Stimulated activated CD4-positive, alpha-beta T cell treated with anti-CD3 and anti-CD28 coated beads, Interleukin-4, amount 100 ng/mL, for 24 hours (primary cell): ENCODE measurements at places on chromosomes 7 and 10.

DNA sequence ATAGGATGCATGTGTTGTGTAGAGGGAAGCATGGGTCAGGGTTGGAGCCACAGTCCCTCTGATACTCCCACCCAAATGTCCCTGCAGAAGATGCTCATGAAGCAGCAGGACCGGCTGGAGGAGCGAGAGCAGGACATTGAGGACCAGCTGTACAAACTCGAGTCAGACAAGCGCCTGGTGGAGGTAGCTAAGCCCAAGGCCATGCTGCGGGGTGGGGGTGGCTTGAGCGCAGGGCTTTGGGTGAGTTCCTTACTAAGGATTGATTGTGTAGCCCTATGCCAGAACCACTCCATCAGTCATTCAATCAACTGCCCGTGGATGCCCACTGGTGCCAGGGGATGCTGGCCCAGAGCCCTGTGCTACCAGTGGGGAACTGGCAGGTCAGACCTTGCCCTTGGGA, 10.3 kb downstream of the TRIM8 start:
- DNase-seq, result no peak

GRCh38 chr10:4557469-4557868, 268.5 kb upstream of the AKR1E2 start:
- no peak for DNase-seq

GRCh38 chr10:61618388-61618961, 44.3 kb upstream of the CABCOCO1 start:
- no peak for DNase-seq

GRCh38 chr10:132851451-132851850, 65.5 kb upstream of the NKX6-2 start:
- no peak for DNase-seq

GRCh38 chr10:102791754-102792395, 45.3 kb downstream of the CYP17A1 start:
- DNase-seq, result no peak

- DNase-seq, result no peak
Measured at GRCh38 chr7:140681766-140682165, 9.0 kb downstream of the ADCK2 start.

DNA sequence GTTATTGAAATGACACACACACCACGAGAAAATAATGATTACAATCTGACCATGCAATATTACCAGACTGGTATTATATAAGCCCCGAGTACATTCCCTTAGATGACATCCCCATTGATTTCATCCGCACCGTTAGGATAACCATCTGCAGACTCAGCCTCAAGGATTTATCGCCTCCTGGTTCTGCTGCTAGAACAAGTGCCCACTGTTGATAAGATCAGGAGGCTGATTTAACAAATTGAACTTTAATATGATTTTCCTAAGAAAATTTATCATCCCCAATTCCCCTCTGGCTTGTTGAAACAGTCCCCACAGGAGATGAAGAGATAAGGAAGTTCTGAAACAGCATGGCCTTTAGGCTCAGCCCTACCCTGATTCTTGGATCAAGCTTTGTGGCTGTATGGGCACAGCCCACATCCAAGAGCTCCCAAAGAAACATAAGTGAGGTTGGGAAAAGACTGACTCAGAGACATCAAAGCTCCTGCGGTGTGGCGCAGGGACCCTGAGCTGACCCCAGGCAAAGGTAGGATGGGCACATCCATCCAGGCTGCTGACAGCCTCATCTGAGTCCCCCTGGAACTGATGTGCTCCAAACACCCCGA, 59.2 kb upstream of the CHCHD3 start:
- DNase-seq, result no peak

DNA sequence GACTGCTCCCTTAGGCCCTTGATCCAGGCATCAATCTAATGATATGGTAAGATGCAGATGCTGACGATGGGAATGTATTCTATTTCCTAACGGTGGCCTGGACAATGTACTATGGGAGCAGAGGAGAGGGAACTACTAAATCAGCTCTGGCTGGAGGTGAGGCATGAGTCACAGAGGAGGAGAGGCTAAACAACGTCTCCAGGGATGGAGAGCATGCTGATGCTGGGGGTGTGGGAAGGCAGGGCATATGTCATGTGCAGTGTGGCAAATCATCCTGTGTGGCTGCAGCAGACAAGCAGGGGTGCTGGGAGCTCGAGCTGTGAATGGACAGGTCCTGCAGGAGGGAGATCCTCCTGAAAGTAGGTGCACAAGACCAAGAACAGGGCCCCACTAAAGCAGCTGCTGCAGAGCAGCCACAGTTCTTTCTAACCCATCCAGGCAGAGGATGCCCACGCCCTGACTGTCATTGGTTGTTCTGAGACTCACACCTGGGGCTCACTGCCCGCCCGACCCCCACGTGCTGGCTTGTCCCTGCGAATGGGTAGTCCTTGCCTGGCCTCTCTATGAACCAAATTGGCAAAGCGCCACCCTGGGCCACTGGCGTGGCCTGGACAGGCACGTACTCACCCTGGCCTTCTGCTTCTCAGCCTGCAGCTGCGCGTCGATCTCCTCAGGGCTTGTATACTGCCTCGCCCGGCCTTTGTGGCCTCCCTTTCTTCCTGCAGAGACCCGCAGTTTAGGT, 4.0 kb downstream of the PDAP1 start:
- DNase-seq, result no peak

DNA sequence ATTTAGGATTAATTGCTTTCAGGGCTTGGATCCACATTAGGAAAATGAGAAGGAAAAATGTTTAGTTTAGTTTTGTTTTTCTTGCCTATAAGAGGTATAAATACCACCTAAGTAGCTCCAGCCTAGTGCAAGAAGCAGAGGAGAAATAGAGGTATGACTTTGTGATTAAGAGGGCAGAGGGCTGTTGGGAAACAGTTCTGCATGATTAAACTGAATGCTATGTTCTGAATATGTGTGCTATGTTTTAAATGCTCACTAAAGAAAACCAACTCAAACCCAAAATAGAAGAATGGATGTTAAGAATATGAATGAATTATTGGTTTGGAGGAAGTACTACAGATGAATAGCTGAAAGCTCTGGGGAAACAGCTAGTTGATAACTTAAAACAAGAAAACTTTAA, 7.6 kb downstream of the CALCR start:
- no peak for DNase-seq

DNA sequence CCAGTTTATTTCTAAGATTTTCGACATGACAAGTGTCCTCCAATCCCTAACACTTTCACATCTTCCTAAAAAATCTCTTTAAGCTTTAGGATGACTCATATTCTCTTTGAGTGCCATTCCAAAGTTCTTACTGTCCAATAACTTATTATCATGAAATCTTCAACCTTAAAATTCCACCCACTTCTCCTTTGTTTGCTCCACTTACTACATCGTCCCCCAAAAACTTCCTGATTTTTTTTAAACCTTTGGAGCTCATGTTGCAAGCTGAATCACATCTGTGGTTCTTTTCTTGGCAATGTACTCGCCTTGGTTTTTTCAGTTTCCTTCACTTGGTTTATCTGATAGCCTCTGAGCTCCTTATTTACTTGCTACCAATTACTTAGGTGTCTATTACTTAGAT, 39.2 kb upstream of the JCAD start:
- DNase-seq, result no peak

- no peak for DNase-seq
Measured at GRCh38 chr10:36331121-36331520, 689.0 kb upstream of the FZD8 start.

DNA sequence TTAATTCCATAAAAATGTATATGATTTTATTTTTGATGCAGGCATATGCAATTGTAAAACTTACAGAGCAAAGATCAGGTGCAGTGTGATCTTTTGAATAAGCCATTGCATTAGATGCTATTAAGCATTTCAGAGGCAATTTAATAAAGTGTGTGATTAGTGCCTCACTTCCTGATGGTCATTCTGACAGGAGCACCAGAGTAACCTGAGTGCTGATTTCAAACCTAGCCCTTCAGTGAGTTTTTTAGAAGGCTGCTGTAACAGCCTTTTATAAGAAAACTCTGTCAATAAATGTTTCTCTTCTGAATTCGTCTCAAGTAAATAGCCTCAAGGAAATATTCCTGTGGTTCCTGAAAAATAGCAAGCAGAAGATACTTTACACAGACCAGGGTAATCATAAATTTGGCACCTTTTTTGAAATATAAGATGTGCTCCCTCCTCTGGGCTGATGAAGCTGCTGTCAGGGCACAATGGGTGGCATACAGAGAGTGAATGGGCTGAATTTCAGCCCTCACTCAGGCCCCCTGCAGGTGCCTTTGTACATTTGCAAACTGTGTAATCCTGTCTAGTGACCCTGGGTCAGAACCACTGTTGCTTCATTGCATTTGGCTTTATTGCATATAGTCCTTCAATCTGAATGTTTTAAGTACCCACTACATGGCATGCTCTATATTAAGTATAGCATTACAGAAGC, 193.7 kb upstream of the CSTF2T start:
- DNase-seq, result no peak

DNA sequence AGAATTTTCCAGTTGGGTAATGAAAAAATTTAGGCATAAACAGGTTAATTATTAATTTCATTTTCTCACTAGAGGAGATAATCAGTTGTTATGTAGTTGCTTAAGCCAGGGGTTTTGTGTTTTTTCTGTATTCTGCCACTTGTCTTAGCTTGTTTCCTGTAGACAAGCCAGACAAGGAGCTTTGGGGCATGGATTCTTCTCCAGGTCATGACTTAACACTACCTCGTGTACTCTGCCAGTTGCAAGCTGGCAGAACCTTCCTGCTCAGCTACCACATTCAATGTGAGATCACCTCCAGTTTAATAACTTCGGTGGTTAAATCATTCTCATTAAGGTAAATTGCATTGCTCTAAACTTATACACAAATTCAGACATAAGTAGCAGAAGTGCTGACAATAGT, 1.8 kb downstream of the CCM2 start:
- no peak for DNase-seq

DNA sequence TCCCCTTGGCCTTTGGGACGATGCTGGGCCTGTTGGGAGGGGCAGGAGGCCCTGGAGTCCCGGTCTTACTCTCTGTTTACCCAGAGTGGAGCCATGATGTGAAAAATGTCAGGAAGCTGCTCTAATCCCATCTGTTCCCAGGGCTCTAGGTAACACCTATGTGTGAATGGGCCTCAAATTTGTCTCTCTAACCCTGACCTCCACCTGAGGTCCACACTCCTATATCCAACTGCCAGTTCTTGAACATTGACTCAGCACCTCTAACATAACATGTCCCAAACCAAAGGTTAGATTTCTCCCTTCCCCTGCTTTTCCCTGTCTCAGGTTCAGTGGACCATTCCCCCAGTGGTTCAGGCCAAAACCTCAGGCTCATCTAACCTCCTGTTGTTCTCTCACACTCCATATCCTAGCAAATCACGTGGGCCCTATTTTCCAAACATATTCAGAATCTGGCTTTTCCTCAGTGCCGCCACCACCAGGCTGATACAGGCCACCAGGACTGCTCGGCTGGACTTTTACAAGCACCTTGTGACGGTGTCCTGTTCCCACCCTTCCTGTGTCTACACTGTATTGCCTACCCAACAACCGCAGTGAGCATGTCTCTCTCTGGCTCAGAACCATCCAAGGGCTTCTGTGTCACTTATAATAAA, 130.6 kb downstream of the ATXN7L1 start:
- DNase-seq, result no peak

GRCh38 chr7:121563177-121563576, 167.1 kb upstream of the FAM3C start:
- no peak for DNase-seq

- no peak for DNase-seq
Measured at GRCh38 chr10:132865851-132866600, 76.3 kb downstream of the CFAP46 start.

GRCh38 chr10:65125212-65125611, 1604.0 kb downstream of the REEP3 start:
- no peak for DNase-seq

DNA sequence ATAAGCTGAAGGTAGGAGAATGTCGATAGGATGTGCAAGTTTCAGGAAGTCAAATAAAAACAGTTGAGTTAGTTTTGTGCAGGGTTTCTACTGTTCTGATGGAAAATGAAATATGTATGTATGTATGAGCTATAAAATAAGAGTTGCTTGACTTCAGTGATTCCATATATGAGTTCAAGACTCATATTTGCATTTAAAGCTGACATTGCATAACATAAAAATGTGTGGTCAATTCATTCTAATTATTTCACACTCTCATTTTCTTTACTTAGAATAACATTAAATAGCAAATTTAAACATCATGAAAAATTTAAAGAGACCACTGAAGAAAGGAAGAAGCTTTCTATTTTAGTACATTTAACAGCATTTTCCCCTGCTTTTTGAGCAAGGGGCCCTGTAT, 37.8 kb downstream of the IFIT5 start:
- no peak for DNase-seq

DNA sequence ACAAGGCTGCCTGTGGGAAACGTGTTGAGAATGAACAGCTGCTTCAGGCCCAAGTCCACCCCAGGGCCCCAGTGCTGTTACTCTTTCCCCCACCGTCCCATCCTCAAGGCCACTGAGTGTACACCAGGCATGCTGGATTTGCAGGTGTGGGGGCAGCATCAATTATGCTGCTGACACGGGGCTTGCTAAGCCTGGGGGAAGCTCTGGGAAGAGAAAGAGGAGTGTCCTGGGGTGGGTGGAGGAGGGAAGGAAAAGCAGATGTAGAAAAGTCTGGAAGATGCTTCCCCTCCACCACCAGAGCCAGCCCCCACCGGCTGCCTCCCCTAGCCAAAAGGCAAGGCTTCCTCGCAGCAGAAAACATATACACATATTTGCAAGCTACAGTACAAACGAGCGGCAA, 153.9 kb downstream of the CDH23 start:
- DNase-seq, result no peak

DNA sequence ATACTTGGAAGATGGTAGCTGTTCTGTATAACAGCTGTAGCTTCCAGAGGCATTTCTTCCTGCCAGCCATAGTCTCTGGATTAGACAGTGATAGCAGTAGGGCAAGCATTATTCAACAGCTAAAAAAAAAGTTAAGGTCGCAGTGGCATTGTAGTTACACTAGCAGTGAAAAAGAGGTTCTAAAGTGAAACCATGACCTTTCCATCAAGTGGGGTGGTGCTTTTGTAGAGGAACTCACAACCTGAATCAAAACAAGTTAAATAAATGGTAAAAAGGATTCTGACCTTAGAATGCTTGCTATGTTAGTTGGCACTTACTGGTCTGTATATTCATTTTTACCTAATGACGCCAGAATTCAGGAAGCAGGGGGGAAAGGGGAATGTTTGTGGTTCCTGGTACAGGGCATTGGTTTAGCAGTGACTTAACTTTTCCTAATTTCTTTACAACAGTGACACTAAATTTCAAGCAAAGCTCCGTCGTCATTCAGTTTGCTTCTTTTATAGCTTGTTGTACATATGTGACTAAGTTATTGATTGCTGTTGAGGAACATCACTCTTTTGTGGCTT, 55.0 kb downstream of the GBF1 start:
- DNase-seq, result no peak

DNA sequence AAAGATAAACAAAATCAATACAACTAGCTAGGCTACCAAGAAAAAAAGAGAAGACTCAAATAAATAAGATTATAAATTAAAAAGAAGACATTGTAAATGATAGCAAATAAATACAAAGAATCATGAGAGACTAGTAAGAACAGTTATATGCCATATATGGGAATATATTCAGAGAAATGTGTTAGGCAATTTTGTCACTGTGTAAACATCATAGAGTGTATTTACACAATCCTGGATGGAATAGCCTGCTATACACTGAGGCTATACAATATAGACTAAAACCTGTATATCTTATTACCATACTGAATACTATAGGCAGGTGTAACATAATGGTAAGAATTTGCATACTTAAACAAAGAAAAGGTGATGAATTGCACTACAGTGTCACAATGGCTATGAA, 717.4 kb downstream of the PARD3 start:
- no peak for DNase-seq
